ENCODE measurements at places on chromosomes 6 and 20.

GRCh38 chr6:159875194-159875593 lies 15.6 kb upstream of the MAS1 start:
- DNase-seq = no peak

DNA sequence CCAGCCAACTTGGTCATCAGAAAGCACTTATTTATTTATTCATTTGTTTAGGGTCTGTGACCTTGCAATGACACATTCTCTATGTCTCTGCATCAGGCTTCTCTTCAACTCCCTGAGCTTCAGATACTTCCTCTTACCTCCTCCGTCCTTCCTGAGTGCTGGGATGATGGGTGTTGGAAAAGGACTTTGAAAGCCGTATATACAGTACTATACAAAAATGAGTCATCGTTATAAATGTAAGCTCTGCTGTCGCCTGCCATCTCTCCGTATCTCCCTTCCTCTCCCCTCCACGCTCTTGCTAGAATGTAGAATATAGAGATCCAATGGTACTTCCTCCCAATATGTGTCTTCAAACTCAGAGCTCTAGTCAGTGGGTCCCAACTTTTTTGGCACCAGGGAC lies 91.9 kb upstream of the SALL4 start:
- DNase-seq = no peak

DNA sequence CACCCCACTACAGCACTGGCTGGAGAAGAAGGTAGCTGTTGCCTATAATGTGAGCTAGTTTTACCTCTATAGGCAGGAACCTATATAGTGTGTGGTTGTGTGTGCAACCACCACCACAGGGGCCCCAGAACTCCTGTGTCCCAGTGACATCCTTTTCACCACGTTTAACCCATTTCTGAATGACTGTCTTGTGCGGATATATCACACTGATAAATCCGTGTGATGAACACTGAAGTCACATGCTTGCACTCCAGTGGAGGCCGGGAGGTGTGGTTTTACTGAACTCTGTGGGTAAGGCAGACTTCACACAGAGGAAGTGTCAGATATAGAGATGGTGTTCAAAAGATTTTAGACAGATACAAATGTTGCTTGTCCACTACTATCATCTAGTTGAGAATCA lies 32.5 kb downstream of the SDHAF4 start:
- DNase-seq = peak; percentile 17

- no peak for DNase-seq
Measured at GRCh38 chr20:37254114-37254878, 7.3 kb downstream of the GHRH start.

DNA sequence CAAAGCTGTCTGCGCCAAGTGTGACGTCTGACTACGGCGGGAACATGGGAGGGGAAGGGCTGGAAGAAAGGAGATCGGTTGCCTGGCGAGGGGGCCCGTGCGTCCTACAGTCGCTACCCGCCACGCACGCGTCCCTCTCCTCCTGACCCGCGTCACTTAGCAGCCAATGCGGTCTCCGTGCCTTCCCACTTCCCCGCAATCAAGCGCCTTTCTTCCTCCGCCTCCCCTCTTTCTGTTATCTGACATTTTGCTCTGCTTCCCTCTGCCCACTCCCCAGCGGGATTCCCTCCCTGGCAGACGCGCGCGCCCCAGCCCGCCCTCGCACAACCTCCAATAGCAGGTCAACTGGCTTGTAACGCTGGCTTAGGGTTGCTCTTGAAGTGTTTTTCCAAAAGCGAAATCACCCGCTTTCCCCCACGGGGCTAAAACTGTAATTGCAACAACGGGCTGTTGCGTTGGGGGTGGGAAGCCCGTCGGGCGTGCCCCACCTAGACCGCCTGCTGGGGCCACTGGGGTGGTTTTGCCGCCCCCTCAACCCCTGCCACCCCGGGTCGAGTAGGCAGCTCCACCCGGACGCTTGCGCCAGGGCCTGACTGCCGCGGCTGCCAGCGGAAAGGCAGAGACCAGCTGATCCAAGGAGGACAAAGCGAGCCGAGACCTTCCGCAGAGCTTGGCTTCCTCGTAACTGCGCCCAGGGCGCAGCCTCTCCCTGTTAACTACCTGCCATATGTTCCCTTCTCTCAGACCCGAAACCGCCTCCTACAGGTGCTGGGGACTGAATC lies 6.2 kb upstream of the SOX4 start:
- peak; percentile 20 for DNase-seq

All from stimulated activated CD4-positive, alpha-beta T cell treated with anti-CD3 and anti-CD28 coated beads, Interleukin-1b, Interleukin-23, amount 100 ng/mL, for 48 hours (primary cell).